ENCODE measurements at places on chromosomes 5 and 9. TPM values are rescaled to one million over a fixed set of nuclear protein-coding genes. Genes with fewer than 3 reads are reported as not detected.

DNA sequence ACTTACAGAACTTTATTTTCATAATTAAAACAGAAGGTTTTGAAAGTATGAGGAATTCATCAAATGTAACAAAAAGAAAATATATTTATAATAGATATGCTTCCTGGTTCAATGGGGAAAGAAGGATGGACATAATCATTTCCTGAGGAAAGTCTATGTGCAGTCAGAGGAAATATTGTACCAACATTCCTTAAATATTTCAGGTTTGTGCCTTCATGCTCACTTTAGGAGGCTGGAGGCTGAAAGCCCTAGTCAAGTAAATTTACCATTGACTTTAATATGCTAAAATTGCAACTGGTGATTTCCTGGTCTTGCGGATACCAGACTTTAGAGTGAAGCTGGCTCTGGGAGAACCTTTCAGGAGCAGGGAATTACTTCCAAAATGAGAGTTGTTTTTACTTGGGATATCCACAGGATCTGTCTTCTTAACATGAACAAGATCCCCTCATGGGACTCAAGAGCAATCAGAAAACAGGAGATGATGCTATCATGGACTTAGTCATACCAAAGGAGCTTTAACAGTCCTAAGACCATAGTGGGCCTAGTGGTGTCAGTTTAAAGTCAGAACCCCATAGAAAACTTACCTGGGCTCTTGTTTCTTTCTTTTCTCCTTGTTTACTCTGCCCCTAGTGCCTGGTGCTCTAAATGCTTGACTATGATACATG lies 762.8 kb upstream of the GRAMD2B start:
- DNase-seq, result no peak

The LCN1 gene
- not detected for total RNA-seq

The SLC1A1 gene
- total RNA-seq, result 1.6 TPM

The ZNG1E gene
- 39.4 TPM for total RNA-seq

The EGFLAM gene
- total RNA-seq, result not detected

Measured in SK-MEL-5 (cell line).